ENCODE measurements at places on chromosomes 7 and 10. TPM values are rescaled to one million over a fixed set of nuclear protein-coding genes. Genes with fewer than 3 reads are reported as not detected.

DNA sequence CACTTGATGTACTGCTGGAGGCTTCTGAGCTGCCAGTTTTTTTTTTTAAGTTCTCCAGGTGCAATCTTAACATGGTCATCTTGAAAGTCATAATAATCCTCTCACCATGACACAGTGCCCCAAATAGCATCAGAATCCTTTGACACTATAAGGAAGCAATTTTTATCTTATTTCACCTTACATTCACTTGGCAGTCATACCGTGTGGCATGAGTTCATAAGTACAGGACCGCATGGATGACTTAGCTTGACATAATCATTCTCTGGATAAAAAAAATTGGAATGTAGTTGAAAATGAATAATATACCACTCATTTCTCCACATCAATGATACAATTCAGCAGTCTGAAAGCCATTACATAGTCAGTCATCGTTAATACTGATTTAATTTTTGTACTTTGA is 25.6 kb upstream of the TMEM196 start:
- no peak for DNase-seq

- DNase-seq = no peak
These were observed 148.7 kb downstream of the BICC1 start for GRCh38 chr10:58661336-58661735.

GRCh38 chr10:71828702-71829101 is 22.3 kb downstream of the PSAP start:
- peak; percentile 49 for DNase-seq

DNA sequence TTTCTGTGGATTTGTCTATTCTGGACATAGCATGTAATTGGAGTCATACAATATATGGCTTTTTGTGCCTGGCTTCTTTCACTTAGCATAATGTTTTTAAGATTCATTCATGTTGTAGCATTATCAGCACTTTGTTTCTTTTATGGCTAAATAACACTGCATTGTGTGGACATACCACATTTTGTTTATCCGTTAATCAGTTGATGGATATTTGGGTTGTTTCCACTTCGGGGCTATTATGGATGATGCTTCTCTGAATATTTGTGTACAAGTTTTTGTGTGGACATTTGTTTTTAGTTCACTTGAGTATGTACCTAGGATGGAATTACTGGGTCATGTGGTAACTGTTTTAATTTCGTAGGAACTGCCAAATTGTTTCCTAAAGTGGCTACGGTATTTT is 6.4 kb downstream of the LCOR start:
- DNase-seq = no peak

DNA sequence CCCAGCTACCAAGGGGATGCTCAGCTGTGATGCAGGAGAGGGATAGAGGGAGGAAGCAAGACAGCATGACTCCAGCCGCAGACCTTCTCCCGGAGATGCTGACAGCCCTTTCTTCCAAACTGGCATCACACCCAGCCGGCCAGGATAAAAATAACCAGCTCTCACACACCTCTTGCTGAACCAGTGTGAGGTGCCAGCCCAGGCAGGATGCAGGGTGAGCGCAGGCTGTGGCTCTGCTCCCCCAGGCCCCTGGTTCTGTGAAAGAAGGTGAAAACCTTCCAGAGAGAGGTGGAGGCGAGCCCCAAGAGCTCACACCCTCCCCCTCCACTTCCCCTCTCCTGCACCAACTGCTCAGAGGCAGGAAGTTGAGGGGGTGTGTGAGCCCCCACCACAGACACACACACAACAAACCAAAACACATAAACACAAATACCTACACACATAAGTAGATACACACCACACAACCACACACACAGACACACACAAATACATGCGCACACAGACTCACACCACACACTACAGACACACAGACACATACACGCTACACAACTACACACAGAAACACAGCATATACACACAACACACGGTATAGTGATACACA is 4.0 kb downstream of the GPR15LG start:
- DNase-seq = no peak

- DNase-seq = no peak
These were observed at the start of gene RAB19 for GRCh38 chr7:140403878-140404564. Gene RAB19, plus strand, starts transcription at chr7:140404058. Its CDS starts 3,589 bp downstream, at chr7:140407647.

DNA sequence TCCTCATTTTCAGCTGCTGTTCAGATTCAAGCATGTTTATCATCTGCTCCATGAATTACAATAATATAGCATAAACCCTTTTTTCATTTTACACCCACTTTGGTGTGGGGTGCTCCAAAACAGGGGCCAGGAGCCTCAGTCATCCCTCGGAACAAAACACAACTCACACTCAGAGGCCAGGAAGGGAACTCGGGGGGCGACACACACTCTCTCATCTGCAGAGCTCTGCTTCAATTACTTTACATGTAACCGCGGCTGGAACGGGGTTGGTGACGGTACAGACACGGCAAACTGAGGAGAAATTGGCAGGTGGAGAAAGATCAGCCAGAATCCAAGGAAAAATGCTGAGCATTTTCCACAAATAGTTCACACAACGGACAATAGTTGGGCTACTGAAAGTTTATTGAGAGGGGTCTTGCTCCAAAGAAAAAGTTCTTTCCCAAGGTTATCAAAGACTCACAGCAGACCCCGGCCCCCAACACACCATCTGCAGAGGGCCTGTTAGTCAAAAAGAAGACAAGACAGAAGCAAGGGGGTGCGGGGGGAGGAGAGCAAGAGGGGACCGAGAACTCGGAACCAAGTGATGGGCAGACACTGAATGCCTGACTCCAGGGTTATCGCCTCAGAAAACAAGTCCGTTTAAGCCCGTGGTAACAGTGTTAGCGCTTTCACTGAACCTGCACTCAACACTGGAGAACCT is 20.5 kb downstream of the DIP2C start:
- no peak for DNase-seq

DNA sequence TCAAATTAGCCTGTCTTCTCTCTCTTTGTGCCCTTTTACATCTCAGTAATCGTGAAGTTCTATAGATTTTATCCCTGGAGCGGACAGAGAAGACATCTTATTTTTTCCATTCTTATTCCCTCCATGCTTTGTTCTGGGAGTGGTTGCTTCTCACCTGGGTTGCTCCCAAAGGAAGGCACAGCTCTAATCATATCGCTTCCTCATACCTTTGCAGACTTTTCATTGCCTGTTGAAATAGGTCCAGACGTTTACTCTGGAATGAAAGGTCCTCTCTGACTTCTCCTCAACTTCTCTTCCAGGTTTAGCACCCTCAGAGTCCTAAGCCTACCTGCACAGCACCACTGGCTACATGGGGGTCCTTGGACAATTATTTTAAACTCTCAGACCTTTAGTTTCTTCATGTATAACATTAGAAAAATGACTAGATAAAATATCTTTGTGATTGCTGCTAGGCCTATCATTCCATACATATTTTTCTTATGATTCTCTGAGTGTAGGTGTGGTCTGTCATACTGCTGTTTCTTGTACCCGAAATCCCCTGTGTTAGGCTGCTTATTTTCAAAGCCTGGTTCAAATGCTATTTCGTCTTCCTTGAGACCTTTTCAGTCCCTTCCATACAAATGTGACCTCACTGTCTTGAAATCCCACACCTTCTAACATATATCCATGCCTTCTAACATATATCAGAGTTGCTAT is 418.1 kb downstream of the GFRA1 start:
- DNase-seq = no peak

Gene C7orf33
- total RNA-seq = not detected

Gene FAM237B
- total RNA-seq = not detected

Gene CFAP58
- 1.3 TPM for total RNA-seq

Gene HTR7
- total RNA-seq = 3.1 TPM

Gene MCM10
- 0.81 TPM for total RNA-seq

Gene ANKRD26
- total RNA-seq = 5.8 TPM

Gene LRRN3
- total RNA-seq = 0.62 TPM

Gene DMBT1
- 0.10 TPM for total RNA-seq

Gene MET
- total RNA-seq = 24.6 TPM

Gene HOXA6
- total RNA-seq = 6.3 TPM

Measured in aorta (tissue), 5 donors.